ENCODE measurements at places on chromosomes 3 and 15. TPM values are rescaled to one million over a fixed set of nuclear protein-coding genes. Genes with fewer than 3 reads are reported as not detected.

DNA sequence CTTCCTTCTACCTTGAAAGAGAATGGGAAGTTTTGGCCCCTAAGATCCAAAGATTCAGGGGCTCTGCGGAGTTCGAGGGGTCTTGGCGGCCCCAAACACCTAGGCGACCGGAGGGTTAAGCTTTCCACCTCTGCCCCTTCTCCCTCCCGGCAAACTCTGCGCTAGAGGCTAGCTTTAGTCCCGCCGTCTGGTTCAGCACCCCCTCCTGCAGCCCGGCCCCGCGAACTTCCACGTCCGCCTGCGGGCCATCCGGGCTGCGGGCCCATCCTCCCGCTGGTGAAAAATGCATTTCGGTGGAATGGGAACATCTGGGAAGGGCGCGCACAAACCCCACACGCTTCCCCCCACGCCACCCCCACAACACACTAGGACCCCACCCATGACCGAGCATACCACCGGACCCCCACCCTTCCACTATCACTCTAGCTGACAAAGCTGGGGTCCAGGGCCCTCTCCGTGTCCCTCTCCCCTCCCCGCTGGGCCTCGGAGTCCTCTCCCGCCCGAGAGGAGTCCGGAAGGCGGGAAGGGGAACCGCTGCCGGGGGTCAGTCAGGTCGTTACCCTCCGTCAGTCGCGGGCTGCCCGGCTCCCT lies 1.0 kb downstream of the SHOX2 start:
- peak; percentile 88 for DNase-seq

DNA sequence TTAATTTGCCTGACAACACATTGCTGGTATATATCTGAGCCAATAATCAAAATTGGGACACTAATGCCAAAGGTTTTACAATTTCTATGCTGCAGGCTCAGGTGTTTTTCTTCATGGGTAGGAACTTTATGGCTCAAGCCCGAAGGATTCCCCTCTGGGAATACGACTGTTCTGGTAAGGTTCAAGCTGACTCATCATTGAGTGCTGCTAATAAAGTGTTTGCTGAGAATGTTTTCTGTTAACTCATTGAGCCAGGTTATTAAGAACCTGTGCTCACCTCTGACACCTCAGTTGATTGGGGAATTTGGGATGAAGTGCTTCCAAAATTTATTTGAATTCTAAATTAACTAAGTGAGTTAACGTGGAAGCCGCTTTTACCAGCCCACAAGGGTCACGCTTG lies 135.8 kb upstream of the CTDSPL start:
- DNase-seq = no peak

DNA sequence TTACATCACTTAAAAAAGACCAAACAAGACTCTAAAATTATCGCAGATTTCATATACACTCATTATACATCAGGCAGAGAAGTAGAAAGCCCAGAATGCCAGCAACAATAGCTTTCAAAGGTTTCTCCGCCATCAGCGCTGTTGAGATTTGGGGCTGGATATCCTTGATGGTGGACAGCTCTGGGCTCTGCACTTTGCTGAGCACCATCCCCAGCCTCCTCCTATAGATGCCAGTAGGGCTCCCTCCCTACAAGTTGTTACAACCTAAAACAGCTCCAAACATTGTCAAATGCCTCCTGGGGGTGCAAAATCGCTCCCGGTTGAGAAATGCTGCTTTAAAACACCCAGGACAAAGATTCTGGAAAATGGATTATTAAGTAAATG lies 73.5 kb downstream of the ATP10A start:
- no peak for DNase-seq

GRCh38 chr3:63199606-63200005 lies 78.5 kb upstream of the SYNPR start:
- no peak for DNase-seq

DNA sequence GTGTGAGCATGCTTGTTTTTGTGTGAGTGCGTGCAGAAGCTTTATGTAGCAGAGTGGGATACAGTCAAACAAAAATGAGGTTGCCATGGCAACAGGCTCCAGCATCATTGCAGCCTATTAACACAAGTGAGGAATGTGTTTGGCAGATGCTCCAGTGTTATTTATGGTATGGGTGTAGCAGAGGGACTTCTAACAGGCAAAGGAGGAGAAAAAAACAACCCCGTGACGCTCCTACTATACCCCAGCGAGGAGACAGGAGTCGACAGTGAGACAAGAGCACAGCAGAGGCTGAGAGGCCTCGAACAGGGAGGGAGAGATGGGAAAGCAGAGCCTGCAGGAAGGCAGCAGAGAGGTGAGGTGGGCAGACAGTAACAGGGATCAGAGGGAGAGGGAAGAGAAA lies 4.9 kb downstream of the ADCY5 start:
- DNase-seq = no peak

- DNase-seq = no peak
Measured at GRCh38 chr3:191353022-191353777, 22.9 kb upstream of the UTS2B start.

DNA sequence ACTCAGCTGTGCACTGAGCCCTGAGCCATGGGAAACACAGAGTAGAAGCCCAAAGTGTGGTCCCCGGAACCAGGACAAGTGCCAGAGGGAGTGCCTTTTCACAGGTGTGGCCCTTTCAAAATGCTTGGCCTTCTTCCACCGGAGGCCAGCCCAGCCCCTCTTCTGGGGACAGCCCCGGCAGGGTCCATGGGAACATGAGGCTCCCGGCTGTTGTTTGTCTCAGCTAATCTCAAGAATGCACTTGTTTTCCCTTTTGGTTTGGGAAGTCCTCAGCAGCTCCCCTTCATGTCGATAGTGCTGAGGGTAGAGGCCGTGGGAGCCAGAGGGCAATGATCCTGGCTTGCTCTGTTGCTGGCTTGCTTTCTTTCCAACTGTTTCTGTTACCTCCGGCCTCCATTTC lies 91.1 kb upstream of the MRPS22 start:
- no peak for DNase-seq

DNA sequence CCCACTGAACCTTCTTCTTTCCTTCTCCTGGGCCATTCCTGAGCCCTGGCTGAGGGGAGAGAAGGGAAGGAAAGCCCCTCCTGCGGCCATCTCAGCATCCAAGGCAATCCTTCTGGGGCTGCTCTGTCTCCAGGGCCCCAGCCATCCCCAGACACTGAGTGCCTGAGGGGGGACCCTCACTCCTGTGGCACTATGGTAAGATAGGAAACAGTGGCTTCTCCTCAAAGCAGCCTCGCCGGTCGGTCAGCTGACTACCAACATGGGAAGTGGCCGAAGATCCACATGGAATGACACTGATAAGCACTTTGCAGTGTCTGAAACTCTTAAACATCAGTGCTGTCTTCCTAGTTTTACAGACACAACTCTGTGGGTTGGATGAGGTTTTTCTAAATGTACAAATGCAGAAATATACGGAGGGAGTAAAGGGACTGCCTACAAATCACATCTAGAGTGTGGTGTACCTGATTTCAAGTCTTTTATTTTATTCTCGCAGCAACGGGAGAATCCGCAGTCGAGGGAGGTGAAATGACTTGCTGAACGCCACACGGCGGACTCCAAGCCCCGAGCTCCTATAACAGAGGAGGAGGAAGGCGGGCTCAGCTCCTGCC lies 973 bp upstream of the ITPKA start:
- no peak for DNase-seq

DNA sequence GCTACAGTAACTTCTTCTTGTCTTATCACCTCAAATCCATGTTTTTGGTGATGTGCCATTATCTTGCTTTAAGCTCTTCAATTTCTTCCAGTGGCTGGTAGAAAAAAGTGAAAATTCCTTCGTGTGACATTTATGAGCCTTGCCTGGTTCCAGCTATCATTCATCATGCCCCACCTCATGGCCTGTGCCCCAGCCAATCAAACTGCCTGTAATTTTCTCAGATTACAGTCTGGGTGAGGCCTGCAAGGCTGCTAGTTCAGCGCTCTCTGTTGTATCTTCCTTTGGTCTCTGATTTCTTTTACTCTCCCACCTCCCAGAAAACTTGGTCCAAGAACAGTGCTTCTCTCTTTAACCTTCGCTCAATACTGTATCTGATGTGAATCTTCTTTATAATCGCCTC lies 249.3 kb upstream of the ZNF717 start:
- DNase-seq = no peak

The GPR160 gene
- 2.8 TPM for total RNA-seq

DNA sequence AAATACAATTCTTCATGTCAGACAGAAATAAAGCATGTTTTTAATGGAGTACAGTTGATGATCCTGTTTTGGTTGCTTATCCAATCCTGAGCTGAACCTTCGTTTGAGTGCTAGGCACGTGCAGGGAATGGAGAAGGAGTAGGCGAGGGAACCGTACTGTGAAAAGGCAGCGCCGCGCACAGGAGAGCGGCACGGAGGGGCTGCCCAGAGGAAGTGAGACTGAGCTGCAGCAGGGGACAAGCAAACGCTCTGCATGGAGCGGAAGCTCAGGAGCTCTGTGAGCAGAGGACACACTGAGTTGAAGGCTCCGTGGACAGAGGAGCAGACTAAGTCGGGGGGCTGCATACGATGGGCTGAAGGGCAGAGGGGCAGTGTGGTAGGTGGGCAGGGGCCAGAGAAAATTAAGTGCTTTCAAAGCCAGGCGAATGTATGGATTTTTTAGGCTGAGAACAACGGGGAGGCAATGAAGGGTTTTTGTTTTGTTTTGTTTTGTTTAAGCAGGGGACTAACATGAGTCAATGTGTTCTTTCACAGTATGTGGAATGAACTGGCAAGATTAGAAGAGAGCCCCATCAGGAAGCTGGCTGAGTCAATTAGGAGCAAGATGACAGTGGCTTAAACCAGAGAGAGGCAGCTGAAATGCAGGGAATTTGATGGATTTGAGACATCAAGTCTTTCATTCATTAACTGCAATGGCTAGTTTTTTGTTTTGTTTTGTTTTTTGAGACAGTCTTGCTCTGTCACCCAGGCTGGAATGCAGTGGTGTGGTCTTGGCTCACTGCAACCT lies 23.8 kb upstream of the TM2D3 start:
- no peak for DNase-seq

The STX19 gene
- 4.8 TPM for total RNA-seq

The SIDT1 gene
- 0.13 TPM for total RNA-seq

The ZBED2 gene
- not detected for total RNA-seq

The LTK gene
- total RNA-seq = 0.46 TPM

DNA sequence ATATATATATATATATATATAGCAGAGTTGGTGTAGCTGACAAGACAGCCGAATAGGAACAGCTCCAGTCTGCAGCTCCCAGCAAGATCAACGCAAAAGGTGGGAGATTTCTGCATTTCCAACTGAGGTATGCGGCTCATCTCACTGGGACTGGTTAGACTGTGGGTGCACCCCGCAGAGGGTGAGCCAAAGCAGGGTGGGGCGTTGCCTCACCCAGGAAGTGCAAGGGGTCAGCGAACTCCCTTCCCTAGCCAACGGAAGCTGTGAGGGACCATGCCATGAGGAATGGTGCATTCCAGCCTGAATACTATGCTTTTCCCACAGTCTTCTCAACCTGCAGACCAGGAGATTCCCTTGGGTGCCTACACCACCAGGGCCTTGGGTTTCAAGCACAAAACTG lies 81.7 kb upstream of the ST3GAL6 start:
- DNase-seq = no peak

GRCh38 chr3:141618103-141618910 lies 119.8 kb upstream of the RNF7 start:
- no peak for DNase-seq

DNA sequence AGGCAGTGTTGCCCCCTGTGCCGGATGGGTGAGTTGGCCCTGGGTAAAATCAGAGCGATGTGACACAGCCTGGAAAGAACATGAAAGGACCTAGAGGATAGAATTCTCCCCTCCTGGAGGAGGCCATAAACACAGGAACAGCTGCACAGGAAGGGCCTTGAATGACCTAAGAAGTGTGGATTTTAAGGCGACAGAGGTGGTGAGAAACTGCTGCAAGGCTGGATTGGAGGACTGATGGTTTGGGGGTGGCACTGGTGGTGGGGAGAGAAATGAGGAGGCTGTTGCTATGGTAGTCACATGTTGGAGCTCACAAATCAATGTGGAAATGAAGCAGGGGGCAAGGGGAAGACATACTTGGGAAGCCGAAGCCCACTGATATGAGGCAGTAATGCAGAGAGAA lies 13.8 kb downstream of the XIRP1 start:
- DNase-seq = no peak

GRCh38 chr3:28577941-28578500 lies 229.4 kb upstream of the AZI2 start:
- no peak for DNase-seq

GRCh38 chr3:192819001-192819569 lies 91.7 kb upstream of the FGF12 start:
- no peak for DNase-seq

The PML gene
- 50.5 TPM for total RNA-seq

DNA sequence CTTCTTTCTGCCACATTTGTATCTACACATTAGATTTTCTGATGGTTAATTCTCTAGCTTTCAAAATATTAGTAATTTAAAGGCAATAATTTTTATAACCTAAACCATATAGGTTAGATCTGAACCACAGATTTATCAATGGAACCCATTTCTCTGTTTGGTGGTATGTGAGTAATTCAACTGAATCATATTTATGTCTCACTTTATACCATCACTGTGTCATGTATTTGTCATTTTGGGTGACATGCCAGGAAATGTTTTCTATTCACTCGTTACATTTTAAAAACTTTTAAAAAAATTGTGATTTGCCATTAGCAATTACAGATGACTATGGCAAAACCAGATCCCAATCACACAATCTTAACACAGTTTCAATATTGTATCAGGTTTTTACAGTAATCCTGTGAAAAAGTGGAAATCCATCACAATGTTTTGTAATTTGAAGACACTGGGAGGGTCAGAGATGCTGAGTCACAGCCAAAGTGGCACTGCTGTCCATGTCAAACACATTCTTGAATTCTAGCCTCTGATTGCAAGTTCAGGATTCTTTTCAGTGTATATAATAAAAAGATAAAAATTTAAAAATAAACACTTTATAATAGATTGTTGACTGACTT lies 356.0 kb upstream of the RBMS3 start:
- no peak for DNase-seq

- peak; percentile 95 for DNase-seq
Measured at GRCh38 chr3:111717601-111718000, 122.5 kb upstream of the ZBED2 start.

DNA sequence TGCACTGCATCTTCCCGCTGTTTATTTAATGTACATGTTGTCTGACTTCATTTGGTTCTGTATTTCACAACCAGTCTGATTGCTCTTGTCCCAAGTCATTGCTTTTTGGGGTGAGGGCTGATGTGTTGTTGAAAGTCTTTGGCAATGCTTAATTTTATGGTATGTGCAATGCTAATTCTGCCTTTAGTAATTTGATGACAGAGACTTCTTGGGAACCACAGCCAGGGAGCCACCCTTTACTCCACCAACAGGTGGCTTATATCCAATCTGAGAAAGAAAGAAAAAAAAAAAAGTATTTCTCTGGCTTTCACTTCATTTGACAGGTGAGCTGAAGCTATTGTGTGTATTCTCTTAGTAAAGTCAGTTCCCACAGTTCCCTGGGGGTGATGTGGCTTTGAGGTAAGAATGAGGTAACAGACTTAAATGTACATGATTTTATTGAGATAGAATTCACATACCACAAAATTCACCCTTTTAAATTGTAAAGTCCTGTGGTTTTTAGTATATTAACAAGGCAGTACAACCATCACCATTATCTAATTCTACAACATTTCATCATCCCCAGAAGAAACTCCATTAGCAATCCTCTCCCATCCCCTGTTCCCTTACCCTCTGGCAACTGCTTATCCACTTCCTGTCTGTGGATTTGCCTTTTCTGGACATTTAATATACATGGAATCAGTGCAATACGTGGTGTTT lies 97.3 kb downstream of the SLCO3A1 start:
- no peak for DNase-seq
